Renal cortex interstitium (tissue), 15 donors: ENCODE measurements at places on chromosomes 3 and 15. TPM values are rescaled to one million over a fixed set of nuclear protein-coding genes. Genes with fewer than 3 reads are reported as not detected.

GRCh38 chr3:100798012-100798411 is 88.7 kb downstream of the TFG start:
- no peak for DNase-seq

Gene HERC2
- polyA plus RNA-seq = 47.0 TPM

GRCh38 chr3:39281533-39281932 is 1.7 kb upstream of the CX3CR1 start:
- no peak for DNase-seq

DNA sequence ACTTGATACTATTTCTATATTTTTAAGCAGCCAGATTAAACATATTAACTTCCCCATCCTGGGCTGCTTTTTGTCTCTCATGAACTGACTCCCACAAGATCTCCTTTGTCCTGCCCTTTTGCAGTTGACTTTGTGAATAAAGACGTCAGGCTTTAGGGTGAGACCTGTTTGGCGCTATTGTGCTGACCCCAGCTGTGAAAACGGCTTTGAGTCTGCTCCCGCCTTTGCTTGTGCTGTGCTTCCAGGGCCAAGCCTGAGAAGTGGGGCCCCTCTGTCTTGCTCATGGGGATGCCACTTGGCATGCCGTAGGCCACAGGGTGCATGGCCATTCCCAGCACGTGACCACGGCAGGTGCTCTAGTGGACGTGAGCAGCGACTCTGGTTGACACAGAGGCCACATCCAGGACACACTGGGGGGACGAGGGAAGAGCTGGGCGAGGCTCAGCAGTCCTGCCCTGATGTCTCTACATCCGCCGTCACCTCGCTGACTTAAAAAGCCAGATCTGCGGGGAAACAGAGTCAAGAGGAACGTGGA is 268.9 kb upstream of the LYSMD4 start:
- no peak for DNase-seq

GRCh38 chr3:79019137-79019923 is 748.5 kb downstream of the ROBO1 start:
- peak; percentile 80 for DNase-seq

Gene ENTPD3
- 1.9 TPM for polyA plus RNA-seq

DNA sequence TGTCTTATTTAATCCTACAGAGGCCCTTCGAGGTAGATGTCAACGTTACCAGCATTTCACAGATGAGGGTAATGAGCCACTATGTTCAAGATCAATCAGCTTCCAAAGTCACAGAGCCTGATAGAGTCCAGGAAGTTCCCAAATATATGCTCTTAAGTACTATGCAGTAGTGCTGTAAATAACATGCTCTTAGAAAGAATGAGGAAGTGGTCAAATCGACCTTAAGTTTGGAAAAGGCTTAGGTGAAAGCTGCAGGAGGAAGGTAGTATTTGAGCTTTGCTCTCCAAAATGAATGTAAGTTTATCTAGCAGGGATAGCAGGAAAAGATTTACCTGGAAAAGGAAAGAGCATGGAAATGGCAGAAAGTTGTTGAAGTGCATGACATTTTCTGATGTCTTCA is 234.0 kb downstream of the RBMS3 start:
- DNase-seq = no peak

DNA sequence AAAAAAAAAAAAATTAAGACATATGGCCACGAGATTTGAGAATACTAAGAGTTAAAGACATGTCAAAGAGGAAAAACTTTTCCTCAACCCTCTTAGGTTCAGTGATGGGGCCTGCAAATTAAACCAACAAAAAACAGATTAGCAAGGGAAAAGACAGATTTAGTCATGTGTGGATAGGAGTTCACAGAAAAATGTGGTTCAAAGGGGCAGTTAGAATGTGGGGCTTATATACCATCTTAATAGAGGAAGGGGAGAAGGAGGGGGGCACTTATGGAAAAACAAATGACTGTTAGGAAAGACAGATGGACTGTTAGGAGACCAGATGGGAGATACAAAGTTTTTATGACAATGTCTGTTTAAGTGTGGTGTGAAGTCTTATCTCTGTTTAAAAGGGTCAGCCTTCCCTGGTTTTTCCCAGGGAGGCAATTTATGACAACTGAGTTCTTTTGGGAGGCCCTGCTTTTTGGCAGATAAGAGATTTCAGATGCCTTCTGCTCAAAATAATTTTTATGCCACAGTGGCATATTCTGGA is 68.7 kb upstream of the FURIN start:
- no peak for DNase-seq

Gene IGSF11
- 4.4 TPM for polyA plus RNA-seq

Gene YEATS2
- 35.8 TPM for polyA plus RNA-seq

DNA sequence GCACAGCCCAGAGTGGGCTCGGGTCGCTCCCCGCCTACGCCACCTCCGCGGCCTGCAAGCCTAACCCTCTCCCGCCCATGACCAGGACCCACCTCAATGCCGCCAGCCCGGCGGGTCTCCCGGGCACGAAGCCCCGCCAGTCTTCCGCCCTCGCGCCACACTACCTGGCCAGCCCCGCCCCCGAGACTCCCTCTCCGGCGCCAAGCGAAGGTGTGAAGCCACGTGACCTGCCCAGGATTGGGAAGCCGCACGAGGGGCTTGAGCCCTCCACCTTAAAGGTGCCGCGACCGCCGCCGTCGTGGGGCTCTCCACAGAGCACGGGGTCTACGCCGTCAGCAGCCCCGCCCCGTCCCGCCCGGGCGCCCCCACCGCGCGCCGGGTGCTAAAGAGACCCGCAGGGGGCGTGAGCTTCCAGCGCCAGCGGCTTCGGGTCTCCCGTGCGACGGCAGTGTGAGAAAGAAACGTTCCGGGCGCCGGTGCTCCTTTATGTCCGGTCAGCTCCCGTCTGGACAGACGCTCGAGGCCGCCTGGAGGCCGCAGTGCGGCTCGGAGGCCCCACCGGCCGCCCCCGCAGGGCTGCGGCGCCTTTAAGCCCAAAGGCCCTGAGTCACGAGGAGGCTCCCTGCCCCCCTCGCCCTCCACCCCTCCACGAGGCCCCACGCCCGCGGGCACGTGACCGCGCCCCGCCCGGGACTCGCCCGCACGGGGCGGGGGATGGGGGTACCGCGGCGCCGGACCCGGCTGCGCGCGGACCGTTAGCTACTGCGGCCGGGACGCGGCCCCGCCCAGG is at the start of gene CPEB1:
Gene CPEB1 (minus strand): TSS at position 319 of the 790 bp plus-strand sequence. CDS start 18,904 bp downstream, outside the sequence.
- no peak for DNase-seq

- no peak for DNase-seq
Observed at GRCh38 chr3:15288331-15289035, 43.9 kb downstream of the SH3BP5 start.

- no peak for DNase-seq
Observed at GRCh38 chr15:64856429-64857145, 14.9 kb downstream of the PLEKHO2 start.

- DNase-seq = no peak
Observed at GRCh38 chr15:92629975-92630626, 25.5 kb downstream of the FAM174B start.

Gene ARGFX
- polyA plus RNA-seq = not detected

- no peak for DNase-seq
Observed at GRCh38 chr15:88627463-88627862, 6.3 kb downstream of the AEN start.

- DNase-seq = no peak
Observed at GRCh38 chr3:14138109-14138877, 13.4 kb downstream of the TMEM43 start.

DNA sequence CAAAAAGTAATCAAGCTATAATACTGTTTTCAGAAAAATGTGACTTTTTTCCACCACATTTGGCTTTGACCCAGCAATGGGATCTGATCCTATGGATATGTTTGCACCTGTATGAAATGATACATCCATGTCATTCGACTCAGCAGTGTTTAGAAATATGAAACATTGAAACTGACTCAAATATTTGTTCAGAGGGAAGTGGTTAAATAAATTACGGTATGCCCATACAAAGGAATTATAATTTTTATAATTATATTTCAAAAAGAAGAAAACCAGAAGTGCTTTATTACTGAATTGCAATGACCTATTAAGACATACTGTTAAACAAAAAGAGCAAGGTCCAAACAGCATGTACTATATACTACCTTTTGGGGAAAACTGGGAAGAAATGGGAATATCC is 546.5 kb downstream of the MAGI1 start:
- no peak for DNase-seq

- DNase-seq = no peak
Observed at GRCh38 chr3:113431811-113432210, 9.5 kb downstream of the CFAP44 start.

GRCh38 chr3:188507244-188507720 is 353.3 kb downstream of the LPP start:
- no peak for DNase-seq
